ENCODE measurements at places on chromosomes 1 and 21. TPM values are rescaled to one million over a fixed set of nuclear protein-coding genes. Genes with fewer than 3 reads are reported as not detected.

Gene OLFML3
- total RNA-seq, result 36.6 TPM

DNA sequence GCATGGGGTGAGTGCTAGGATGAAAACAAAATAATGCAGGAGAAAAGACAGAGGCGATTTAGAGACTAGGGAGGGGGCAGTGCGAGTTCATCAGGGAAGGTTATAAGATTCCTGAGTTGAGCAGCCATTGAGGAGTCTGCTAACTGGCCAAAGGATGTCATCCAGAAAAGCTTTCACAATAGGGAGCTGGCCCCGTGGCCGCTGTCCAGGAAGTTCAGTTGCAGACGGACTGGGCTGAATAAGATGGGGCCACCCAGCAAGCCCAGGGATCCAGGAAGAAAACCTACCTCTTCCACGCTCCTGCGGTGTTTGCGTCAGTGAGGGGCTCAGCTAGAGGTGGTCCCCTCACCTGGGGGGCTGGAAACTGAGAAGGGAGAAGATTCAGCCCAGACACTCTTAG lies 4.0 kb upstream of the PKP1 start:
- no peak for DNase-seq

DNA sequence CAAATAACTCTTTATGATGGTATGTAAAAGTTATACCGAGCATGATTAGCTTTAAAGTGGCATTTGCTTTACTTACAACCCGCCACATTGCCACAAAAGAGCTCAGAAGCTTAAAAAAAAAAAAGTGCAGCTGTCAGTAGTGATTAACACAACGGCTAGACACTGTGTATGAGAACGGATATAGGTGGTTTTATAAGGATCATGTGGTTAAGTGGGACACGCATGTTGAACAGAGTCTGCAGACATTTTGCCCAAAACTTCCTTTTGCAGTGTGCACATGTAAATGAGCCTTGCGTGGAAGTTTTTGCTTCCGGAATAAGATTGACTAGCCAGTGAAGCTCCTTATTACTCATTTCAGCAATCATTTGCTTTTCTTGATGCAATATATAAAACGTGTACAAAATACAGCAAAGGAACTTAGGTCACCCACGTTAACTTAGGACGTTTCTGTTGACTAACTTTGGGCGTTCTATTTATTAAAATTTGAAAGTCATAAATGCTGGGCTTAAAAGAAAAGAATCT lies 58.7 kb upstream of the RGS1 start:
- no peak for DNase-seq

- DNase-seq, result no peak
Observed at GRCh38 chr1:47938520-47938919, 58.7 kb downstream of the TRABD2B start.

DNA sequence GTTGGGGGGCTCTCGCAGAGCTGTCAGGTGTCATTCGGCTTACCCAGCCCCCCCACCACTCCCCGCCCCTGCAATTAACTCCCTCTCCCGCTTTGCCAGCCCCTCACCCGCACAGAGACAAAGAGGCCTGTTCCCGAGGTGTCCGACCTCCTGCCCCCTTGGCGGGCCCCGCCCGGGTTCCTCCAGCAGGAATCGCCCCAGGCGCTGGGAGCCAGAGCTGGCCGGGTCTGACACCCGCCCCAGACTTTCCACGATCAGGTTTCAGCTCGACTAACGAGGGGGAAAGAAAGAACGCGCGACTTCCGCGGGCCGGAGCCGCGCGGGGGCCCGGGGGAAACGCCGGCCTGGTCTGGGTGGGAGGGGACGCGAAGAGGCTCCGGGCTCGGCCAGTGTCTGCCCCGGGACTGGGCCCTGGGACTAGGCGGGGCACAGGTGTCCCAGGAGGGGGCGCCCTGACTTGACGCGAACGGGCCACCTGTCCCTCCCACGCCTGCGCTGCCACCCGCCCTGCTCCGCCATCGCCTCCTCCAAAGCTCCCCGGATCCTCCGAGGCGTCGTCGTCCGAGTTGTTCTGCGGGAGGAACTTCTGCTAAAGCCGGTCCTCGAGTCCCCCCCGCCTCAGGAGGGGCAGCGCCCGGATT lies 36.4 kb upstream of the HHAT start:
- DNase-seq, result peak; percentile 87

Gene VSIG8
- not detected for total RNA-seq

Gene MMEL1
- 5.5 TPM for total RNA-seq

Gene TYW3
- 3.1 TPM for total RNA-seq

Gene SPRR2B
- not detected for total RNA-seq

DNA sequence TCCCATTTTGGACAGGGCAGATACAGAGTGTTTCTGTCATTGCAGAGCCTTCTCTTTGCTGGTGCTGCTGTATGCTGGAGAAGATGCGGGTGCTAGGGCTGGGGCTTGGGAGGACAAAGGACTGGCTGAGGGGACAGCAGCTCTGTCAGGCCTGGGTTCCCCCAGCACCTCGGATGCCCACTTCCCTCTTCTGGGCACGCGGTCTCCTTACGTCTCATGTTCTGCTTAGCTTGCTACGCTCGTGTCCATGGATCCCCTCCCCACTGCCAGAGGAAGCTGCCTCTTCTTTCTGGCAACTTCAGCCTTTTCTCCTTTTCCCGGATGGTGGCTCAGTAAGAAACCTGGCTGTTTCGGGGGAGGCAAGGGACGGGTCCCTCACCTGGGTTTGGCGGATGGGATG lies 75.7 kb downstream of the ARHGEF10L start:
- DNase-seq, result no peak

Gene OR2L2
- total RNA-seq, result not detected

- no peak for DNase-seq
Observed at GRCh38 chr21:45618846-45619485, 24.6 kb upstream of the PCBP3 start.

- no peak for DNase-seq
Observed at GRCh38 chr1:219928791-219929118, 398 bp upstream of the SLC30A10 start.

Gene C1orf226
- total RNA-seq, result 16.7 TPM

DNA sequence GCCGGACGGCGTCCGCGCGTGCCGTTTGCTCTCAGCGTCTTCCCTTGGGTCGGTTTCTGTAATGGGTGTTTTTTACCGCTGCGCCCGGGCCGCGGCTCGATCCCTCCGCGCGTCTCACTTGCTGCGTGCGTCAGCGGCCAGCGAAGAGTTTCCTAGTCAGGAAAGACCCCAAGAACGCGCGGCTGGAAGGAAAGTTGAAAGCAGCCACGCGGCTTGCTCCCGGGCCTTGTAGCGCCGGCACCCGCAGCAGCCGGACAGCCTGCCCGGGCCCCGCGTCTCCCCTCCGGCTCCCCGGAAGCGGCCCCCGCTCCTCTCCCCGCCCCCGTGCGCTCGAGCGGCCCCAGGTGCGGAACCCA lies 159.8 kb downstream of the RUNX1 start:
- DNase-seq, result peak; percentile 94

DNA sequence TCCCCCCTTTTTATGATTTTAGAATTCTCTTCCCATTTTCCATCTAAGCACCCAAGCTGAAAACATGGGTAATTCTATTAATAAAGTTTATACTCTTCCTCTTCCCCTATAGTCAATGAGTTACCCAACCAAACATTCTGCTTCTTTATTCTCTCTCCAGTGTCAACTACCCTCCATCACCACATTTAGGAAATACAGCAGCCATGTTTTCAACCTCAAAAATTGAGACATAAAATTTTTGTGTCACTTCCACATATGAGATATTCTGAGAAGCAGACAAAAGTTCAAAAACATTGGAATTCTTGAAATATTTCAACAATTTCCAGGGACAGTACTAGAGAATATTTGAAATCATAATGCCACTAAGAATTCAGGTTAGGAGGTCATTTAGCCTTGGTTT lies 64.8 kb upstream of the ATP1A1 start:
- DNase-seq, result no peak

DNA sequence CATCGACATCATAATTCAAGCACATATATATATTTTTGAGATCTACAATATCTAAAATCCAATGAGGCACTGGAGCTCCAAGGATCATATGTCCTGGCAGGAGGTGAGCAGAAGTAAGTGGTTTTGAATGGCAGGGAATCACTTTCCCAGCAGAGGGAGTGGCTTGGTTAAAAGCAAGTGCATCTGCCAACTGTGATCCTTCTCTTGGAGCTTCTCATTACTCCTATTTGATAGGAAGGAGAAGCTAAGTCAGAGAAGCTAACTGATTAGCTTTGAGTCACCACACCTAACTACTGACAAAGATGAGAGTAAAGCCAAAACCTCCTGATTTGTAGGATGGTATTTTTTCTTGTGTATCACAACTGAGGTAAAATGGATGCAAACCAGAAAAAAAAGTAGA lies 55.0 kb downstream of the ALG14 start:
- DNase-seq, result no peak

- DNase-seq, result peak; percentile 75
Observed at GRCh38 chr1:55062801-55063576, 23.6 kb downstream of the PCSK9 start.

DNA sequence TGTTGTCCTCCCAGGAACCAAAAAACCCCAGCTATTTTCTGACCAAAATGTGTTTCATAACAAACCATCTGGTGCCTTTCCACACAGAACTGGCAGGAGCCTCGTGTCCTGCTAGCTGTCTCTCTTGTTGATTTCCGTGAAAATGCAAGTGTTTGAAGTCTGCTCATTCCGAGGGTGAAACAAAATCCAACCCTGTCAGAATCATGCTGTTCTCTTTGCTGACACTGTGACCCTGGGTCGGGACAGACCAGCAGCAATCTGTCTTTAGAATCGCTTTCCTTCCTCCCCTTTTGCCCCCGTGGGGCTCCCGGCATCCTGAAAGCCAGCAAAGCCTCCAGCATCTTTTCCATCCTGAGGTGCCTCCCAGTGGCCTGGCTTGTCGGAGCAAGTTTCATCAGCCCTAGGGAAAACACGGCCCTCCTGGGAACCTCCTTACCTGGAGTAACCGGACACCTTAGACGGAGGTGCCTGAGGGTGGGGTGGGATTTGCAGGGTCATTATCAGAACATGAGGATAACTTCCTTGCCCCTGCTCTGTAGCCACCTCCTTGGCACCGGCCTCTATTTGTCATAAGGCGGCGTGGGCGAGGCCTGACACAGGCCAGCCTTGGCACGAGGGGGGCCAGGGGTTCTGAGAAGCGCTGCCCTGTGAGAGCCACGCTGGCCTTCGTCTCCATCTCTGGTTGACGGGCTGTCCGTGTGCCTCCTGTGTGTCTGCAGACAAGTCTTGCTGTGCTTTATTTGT lies 24.9 kb downstream of the LDLRAP1 start:
- DNase-seq, result no peak

- DNase-seq, result no peak
Observed at GRCh38 chr1:57546549-57547330, 122.9 kb upstream of the DAB1 start.

Gene MR1
- 39.3 TPM for total RNA-seq

Gene NIBAN1
- 46.3 TPM for total RNA-seq

DNA sequence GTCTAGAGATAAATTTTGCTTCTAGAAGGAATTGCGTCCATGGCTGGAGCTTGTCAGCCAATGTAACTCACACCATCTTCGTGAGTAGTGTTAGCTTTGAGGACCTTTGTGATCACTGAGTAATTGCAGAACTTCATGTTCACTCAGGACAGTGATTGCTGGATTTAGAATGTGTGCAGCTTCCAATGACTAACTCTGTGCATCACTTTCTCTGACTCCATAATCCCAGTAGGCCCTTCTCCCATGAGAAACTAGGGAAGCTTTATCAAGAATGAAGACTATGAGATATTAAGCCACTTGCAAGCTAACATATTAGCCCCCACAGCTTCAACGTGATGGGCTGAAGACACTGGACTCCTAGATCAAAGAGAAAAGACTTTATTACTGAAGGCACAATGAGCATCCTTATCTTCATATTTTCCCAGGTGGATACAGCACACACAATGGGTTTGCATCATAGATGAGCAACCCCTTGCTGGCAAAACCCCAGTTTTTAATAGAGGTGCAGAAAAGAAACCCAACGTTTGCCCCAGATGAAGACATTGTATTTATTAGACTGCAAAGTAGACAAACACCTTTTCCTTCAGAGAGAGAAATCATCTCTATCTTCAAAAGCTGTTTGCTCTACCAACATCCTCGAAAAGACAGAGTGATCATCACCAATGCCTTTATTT lies 561.0 kb downstream of the LTN1 start:
- no peak for DNase-seq

GRCh38 chr1:116515702-116516101 lies 55.1 kb downstream of the CD58 start:
- peak; percentile 59 for DNase-seq

- DNase-seq, result no peak
Observed at GRCh38 chr21:37082375-37082774, 9.3 kb downstream of the TTC3 start.

DNA sequence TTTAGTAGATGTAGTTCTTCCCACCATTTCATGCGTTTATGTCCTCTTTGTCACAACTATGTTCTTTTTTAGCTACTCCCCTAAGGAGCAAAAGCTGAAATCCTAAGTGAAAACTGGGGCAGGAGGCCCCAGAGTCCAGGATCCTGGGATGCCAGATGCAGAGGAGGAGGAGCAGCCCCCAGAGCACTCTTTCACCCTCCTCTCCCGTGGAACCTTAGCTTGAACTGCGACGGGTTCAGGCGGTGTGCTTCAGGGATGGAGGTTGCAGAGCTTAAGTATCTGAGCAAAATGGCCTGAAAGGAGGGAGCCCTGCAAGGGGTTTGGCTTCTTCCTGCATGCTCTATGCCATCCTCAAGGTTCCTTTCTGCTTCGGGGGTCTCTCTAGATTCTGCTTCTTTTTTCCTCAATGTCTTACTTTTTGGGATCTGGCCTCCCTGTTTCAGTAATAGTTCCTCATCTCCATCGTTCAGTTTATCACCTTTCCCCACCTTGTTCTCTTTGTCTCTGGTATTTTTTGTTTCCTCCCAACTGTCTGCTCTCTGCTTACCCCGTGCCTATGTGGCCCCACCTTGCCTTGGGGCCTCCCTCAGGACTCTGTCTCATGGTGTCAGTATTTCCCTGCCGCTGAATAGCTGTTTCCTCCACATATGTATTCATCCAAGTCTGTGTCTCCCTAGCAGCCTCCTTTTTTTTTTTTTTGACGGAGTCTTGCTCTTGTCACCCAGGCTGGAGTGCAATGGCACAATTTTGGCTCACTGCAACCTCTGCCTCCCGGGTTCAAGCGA lies 2.7 kb upstream of the NHLH1 start:
- no peak for DNase-seq
